DMS79 (cell line): ENCODE measurements at places on chromosomes 12 and 14.

DNA sequence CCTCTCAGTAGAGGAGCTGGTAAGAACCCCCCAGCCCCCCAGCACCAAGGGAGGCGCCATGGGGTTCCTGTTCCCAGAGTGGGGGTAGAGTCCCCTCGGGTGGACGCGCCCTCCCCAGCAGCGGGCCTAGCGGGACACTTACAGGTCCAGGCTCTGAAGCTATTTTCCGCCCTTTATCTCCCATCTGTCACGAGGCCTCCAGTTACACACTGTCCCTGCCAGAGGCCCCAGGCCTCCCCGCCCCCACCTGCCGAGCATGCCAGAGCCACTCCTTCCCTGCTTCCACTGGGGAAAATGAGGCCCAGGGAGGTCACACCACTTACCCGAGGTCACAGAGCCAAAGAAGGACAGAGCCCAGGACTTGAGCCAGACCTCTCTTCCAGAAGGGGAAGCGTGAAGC, 3.1 kb downstream of the C14orf180 start:
- DNase-seq = no peak

GRCh38 chr12:26906704-26907103, 31.1 kb downstream of the INTS13 start:
- peak; percentile 5 for DNase-seq

GRCh38 chr12:40226705-40227104, 1.9 kb downstream of the LRRK2 start:
- no peak for DNase-seq

- no peak for DNase-seq
Measured at GRCh38 chr12:115364921-115365320, 680.9 kb upstream of the TBX3 start.

GRCh38 chr12:123382684-123383083, 1.2 kb upstream of the KMT5A start:
- DNase-seq = no peak

DNA sequence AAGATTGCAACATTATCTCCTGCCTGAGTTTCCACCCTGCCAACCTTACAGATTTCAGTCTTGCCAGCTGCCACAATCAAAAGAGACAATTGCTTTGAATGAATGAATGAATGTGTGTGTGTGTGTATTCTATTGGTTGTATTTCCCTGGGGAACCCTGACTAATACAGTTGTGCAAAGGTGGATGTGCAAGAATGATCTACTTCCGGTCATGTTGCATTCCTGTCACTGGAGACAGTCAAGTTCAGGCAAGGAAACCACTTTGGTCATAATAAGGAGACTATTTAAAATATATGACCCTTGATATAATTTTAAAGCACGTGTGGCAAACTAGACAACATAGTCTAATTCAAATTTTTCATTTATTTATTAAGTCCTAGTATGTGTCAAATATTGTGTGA, 13.1 kb downstream of the RERG start:
- DNase-seq = no peak

DNA sequence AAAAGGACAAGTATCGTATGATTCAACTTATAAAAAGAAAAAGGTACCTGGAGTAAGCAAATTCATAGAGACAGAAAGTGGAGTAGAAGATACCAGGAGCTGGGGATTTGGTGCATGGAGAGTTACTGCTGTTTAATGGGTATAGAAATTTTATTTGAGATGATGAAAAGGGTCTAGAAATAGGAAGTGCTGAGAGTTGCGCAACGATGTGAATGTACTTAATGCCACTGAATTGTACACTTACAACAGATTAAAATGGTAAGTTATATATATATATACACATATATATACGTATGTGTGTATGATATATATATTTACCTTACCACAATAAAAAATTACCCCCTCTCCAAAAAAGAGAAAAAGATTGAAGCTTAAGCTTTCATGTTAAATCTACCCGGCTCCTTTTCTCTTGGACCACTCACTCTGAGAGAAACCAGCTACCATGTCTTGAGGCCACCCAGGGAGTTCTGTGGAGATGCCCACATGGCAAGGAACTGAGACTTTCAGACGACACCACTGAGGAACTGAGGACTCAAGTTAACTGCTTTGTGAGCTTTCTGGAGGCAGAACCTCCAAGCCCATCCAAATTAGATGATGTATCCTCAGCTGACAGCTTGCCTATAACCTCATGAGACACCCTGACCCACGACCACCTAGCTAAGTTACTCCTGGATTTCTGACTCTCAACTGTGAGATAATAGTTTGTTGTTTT, 130.0 kb upstream of the BTG1 start:
- DNase-seq = no peak

GRCh38 chr14:86847140-86847539, 1145.8 kb downstream of the GALC start:
- no peak for DNase-seq

DNA sequence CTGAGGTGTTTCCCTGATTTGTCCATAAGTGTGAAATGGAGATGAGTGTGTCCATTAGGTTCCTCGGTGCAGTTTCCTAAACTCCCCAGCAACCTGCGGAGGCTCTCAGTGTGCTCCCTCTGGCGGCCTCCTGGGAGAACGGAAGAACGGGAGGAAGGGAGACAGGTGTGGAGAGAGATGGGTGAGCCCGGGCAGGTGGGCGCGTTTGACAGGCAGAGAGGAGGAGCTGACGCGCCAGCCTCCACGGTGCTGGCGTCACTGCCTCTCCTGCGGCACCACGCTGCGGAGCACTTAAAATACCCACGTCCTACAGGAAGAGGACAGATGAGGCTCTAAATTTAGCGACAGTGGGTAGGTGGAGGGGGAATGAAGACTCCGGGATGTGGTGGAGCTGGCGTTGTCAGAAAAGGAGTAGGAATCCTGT, 26.8 kb upstream of the PEX5 start:
- peak; percentile 70 for DNase-seq

DNA sequence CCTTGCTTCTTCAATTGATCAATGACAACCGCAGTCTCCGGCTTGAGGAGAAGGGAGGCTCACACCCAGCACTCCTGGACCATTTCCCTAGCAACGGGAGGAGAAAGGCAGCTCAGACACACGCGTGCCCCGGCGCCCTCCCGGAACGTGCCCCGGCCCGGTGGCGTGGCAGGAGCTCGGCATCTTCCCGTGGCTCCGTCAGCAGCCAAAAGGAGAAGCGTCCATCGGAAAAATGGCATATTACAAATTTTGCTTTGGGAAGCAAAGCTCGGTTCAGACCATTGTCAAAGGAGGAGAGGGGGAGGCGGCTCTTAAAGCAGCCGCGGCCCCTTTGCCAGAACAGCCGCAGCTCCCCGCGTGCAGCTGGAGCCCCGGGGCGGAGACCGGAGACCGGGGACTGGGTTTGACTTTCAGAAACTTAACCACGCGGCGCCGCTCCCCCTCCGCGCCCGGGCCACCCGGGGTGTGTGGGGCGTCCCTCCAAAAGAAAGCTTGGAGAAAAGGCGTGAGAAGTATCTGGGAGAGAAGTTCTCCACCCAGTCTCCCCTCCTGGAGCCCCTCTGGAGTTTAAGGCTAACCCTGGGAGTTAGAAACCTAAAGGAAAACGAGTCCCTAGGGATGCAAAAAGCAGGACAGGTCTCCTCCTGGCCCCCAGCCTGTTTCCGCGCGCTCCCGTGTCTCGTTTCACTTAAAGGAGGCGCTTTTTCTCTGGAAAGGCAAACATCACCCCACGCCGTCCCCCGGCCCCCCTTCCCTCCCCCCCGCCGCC, 545 bp downstream of the PPFIA2 start:
- DNase-seq = no peak

- no peak for DNase-seq
Measured at GRCh38 chr12:56257071-56257470, 1.1 kb downstream of the ANKRD52 start.

DNA sequence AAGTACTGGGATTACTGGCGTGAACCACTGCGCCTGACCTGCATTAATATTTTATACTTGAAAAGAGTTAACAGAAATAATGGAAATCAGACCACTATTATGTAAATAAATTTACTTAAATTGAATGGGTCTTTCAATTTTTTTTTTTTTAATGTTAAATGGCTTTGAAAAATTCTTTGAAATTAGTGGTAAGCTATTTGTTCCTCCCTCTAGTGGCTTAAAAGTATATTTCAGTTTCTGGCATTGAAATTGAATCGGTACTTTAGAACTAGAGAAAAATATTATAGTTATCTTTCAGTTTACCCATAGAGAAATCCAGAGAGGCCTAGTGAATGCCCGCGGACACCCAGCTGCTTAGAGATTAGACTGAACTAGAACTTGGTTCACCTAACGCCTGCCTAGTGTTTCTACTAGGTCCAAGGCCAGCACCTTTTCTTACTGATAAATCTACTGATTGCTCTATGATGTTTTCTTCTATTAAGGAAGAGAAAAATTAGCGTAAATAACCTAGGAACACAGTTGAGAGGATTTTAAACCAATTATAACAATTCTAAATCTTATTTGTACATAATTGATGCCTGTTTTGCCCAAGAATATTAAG, 106.5 kb downstream of the EML1 start:
- DNase-seq = no peak

DNA sequence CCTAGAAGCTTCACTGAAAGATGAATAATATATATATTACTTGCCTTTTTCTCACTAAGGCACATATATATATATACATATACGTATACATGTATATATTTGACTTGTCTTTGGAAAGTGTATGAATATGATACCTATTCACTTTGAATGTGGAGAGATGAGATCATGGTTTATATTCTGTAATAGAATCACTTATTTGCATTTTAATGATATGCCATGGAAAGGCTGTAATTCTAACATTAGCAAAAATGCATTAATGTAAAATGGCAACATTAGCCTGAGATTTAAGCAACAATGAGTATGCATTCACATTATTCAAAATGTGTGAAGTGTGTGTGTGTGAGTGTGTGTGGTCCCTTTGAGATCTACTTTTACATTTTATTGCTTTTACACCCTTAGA, 54.5 kb upstream of the PRKD1 start:
- DNase-seq = no peak
